ENCODE measurements at places on chromosomes 13 and 19. TPM values are rescaled to one million over a fixed set of nuclear protein-coding genes. Genes with fewer than 3 reads are reported as not detected.

ZNF358 gene
- total RNA-seq = 14.1 TPM

C5AR2 gene
- total RNA-seq = not detected

ADAMTS10 gene
- 9.6 TPM for total RNA-seq

CD70 gene
- 25.0 TPM for total RNA-seq

GRCh38 chr13:94261163-94261562 is 218.3 kb downstream of the DCT start:
- no peak for DNase-seq

DNA sequence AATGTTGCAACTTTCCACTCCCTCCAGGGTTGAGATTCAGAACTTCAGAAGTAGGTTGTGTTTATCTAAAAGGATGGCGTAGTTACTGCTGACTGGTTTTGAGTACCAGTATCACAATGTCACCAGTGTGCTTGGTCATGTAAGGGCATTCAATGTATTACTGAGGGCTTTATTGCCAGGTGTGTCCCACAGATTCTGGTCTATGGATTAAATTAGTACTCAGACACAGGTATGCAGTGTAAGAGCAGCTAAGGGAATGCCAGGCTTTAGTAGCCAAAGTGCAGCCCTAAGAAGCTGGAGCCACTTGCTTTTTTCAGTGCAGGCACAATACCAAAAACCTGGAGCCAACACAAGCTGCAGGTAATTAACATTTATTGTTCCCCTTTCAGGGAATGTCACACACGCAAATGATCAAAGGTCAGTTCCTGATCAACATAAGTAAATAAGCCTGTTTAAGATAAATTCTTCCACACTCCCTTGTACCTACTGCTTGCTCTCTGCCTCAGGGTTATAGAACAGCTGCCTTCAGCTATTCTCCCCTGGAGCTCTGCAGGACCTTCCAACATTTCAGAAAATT is 130.1 kb upstream of the ZNF91 start:
- DNase-seq = no peak

DNA sequence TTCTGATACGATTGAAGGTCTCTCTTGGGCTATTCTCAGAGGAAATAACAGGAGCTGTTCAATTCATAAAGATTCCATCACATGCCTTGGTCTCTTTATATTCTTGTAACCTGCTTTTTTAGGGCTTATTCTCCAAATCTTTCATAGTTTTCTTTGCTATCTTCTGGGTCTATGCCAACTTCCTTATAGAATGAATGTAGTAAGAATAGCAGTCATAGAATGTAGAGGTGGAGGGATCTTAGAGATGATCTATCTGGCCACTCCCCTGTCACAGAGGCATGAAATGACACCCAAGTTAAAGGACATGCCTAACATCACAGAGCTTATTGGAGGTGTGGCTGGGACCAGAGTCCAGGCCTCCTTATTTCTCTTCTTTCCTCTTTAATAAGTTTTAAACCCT is 13.2 kb downstream of the LCP1 start:
- DNase-seq = no peak

DNA sequence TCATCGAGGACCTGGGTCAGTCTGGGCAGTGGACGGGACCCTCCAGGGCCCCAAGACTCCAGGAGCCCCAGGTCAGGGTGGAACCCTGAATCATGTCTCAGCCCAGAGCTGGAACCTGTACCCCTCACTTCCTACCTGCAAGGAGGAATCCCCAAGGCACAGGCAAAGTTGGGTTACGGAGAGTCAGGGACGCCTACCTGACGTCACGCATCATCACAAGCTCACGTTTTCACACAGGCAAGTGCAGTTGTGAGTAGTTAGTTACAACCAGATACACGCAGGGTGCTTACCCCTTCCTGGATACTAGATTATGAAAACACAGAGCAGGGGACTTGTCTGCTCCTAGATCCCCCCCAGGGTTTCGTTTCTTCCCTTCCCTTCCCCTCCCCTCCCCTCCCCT is 1.9 kb downstream of the RETN start:
- DNase-seq = no peak

DNA sequence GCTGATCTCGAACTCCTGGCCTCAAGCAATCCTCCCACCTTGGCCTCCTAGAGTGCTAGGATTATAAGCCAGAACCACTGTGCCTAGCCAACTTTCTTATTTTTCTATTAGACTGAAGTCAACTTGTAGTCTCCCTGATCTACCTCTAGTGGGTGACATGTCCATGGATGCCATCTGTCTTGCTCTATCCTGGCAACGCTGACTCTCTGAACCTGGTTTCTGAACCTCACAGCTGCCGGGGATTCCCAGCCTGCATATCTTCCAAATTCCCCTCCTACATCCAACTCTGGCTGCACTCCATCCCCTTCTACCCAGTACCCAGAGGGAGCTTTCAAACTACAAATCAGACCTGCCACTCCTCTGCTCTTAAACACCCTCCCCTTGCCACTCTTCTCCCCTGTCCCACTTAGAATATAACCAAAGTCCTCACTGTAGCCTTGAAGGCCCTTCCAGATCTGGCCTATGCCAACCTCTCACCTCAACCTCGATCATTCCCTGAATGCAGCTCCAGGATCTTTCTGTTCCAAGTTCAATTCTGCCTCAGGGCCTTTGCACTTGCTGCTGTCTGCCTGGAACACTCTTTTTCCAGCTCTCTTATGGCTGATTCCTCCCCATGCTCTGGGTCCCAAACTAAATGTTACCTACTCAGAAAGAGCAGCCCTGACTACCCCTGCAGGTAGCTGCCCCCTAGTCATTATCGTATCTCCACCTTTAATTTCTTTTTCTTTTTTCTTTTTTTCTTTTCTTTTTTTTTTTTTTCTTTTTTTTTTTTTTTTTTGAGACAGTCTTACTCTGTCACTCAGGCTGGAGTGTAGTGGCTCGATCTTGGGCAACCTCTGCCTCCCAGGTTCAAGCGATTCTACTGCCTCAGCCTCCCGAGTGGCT is 2.2 kb downstream of the CLIP3 start:
- no peak for DNase-seq

Data from activated T-cell treated with anti-CD3 and anti-CD28 coated beads, Interleukin-2, amount 50 U/mL, for 72 hours (primary cell).